ENCODE measurements at places on chromosomes 1 and 21. TPM values are rescaled to one million over a fixed set of nuclear protein-coding genes. Genes with fewer than 3 reads are reported as not detected.

GRCh38 chr1:11100149-11100493 lies 452 bp upstream of the EXOSC10 start:
- H3K27me3 ChIP-seq = no peaks in the 10 kb centered on the region
- H3K27ac ChIP-seq = peak overlapping the region; percentile 88
- no peak for DNase-seq

DNA sequence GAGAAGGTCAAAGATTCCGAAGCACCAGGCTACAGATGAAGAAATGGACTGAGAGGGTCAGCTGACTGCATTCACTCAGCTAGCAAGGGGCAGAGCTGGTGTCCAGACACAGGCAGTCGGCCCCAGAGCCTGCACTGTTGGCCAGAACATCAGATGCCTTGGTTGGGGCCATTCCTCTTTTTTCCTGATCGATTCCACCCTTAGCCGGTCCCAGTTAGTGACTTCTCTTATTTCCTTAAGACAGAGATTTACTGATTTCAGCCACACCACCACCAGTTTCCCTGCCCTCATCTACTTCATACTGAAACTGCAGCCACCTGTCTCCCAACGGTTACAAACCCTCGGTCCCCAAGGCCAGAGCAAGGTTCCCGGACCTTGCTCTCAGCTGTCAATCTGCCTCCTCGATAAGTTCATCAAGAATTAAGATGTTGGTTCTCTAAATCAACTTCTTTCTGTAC lies 11.5 kb downstream of the CD58 start:
- H3K4me1 ChIP-seq = peaks cover 62% of the 10 kb centered on the region
- H3K27me3 ChIP-seq = no peaks in the 10 kb centered on the region
- peaks cover 10% of the 10 kb centered on the region for H3K36me3 ChIP-seq
- DNase-seq = no peak
- H3K4me3 ChIP-seq = peak overlapping the region; percentile 48

DNA sequence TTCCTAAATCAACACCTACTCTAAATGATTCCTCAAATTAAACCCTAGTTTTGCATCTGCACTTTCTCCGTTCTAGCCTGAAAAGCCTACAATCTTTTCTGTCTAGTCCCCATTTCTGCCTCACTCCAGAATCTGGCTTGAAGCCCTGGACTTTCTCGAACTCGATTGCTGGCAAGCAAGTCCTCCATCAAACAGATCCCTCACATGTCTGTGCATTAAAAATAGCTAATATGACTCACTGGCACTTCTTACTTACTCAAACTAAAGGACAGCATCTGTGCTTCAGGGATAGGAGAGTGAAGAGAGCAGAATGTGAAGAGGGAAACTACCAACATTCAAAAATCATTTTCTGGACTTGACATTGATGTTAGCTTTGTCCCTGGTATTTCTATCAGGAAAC lies 51.8 kb upstream of the CXADR start:
- no peak for DNase-seq
- H3K36me3 ChIP-seq = no peaks in the 10 kb centered on the region
- H3K4me1 ChIP-seq = no peaks in the 10 kb centered on the region
- no peak overlapping the region for H3K4me3 ChIP-seq
- H3K27me3 ChIP-seq = no peaks in the 10 kb centered on the region

DNA sequence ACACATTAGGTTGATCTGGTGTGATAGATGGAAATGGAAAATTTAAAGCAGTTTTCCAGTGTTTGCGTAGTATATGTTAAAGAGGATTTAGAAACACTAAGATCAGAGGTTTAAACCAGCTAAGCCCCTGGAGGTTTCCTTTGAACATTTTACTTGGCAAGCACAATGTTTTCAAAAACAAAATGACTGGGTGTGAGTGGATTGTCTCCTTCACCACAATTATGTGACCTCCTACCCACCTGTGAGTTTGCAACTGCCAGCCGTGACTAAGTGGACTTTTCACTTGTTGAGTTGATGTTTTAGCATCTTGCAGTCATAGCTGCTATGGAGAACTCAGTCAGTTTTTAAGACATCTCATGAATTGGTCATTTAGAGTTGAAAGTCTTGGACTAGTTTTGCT lies 4.7 kb downstream of the CCDC190 start:
- H3K4me1 ChIP-seq = no peaks in the 10 kb centered on the region
- H3K27ac ChIP-seq = no peak overlapping the region
- no peak overlapping the region for H3K4me3 ChIP-seq
- no peaks in the 10 kb centered on the region for H3K36me3 ChIP-seq
- no peak for DNase-seq

Gene TBX19
- total RNA-seq = 1.1 TPM
